ENCODE measurements at places on chromosomes 3 and 15.
A peak's percentile ranks its signal among the peaks of the same experiment; 100 is the strongest.

GRCh38 chr3:17969244-17969643 is 226.8 kb upstream of the TBC1D5 start:
- no peak for DNase-seq

GRCh38 chr3:16137977-16138376 is 36.5 kb upstream of the GALNT15 start:
- no peak for DNase-seq

GRCh38 chr3:179265875-179266274 is 15.0 kb upstream of the KCNMB3 start:
- DNase-seq: no peak

DNA sequence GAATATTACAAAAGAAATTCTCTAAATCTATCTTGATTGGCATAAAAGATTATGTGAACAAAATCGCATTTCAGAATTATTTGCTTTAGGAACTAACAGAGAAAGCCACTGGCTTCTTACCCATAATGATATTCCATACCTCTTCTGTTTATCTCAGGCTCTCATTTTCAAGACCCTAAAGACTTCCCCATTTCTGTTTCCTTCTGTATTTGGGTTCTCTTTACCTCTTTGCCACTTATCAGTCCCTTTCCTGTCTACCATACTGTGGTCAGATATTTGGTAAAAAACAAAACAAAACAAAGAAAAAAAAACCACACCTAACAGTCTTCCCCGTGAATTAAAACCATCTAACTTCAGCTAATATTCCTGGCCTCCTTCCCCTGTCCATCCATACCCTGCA is 108.5 kb downstream of the LRRC28 start:
- DNase-seq: no peak

- no peak for DNase-seq
Measured at GRCh38 chr15:55703873-55704301, 39.1 kb downstream of the PRTG start.

GRCh38 chr3:49751501-49751900 is 27.8 kb upstream of the GMPPB start:
- DNase-seq: no peak

- DNase-seq: peak; percentile 51
Measured at GRCh38 chr15:71743861-71744382, 66.4 kb upstream of the NR2E3 start.

GRCh38 chr3:23845326-23846216 is 39.8 kb downstream of the UBE2E1 start:
- no peak for DNase-seq

DNA sequence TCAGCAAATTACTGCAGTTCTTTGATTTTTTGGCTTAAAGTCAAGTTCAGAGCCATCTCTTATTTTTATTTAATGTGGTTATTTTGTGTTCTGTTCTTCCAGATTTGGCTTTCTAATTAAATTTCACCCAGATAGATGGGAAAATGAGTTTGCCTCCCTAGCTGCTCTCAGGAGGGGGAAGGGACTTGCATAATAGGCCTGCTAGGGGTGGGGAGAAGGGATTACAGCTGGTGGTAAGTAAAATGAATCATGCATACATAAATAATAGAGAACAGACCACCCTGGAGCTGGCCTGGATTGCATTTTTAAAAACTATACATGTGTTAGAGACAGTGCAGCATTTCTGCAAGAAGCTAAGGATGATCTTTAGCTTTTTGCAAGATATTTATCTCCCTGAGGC is 3.9 kb upstream of the PXYLP1 start:
- DNase-seq: no peak

DNA sequence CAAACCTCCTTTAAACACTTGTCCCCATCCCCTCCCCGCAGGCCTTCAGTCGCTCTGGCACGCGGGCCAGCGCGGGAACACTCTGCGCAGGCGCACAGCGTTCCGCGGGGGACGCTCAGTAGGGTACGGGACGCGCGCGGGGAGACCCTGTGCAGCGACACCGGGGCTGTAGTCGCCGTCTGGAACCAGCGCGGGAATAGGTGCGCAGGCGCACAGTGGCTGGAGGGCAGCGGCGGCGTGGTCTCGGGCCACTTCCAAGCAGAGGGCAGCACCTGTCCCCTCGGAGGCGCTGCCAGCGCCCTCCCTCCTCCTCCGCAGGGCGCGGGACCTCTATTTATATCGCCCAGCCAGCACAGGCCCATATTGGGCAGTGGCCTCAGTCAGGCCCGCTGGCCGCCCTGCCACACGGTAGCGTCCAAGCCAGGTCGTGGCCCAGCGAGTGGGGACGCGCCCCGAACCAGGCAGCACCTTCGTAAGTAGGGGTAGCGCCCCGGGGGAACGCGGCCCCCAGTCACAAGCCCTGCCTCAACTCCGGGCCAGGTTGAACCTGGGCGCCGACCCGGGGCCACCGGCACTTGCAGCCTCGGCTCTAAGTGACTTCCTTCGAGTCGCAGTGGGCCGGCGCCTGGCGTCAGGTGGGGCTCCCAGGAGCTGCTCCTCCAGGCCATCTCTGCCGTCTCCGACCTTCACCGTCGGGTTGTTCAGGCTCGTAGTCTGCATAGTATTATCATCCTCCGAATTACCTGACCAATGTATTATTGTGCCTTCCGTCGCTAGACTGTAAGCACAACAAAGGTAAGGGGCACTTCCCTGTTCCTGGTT is at the start of gene KBTBD12:
KBTBD12 (plus strand) TSS at position 118 of the 822 bp plus-strand sequence. CDS start 7,830 bp downstream, outside the sequence.
- DNase-seq: peak; percentile 21

DNA sequence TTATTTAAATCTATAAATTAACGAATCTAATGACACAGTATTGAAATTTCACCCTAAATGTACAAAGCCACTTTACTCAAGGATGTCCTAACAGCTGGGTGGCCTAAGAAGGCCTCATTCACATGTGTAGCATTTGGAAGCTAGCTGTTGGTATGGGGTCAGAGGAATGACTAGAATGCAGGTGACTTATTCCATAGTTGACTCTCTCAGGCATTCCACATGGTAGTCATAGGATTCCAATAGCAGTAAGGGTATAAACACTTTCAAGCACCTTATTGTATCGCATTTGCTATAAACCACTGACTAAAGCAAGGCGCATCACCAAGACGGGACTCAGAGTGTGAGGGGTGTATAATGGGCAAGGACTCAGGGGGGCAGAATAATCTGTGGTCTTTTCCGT is 294.8 kb upstream of the EPHA3 start:
- no peak for DNase-seq

DNA sequence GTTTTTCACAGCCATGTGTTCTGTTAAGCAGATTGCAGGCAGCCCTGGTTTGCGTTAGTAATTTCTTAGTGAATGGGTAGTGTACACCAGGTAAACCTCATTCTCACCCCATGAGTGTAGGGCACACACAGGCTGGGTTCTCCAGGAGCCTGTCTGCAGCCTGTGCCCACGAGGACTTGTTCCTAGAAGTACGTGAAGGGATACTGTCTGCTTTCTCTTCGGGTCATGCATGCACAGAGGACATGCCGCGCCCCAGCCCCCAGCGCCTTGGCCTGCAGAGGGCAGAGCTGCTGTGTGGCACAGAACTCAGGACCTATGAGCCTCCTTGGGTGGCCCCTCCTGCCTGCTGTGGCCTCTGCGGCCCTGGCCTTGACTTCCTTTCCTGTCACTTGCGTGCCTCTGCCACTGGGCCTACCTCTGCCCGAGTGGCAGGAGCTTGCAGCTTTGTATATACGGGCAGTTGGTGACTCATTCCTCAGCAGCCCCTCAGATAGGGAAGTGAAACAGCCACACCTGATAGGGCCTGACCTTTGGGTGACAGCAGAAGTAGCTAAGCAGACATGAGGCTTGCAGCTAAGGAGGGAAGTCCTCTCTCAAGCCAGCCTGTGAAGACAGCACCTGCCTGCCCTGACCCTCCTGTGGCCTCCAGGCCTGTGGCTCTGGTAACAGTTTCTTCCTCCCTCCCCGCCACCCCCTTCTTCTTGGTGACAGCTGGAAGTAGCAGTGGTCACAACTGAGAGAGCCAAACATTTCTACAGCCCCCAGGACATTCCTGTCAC is 19.5 kb downstream of the PPCDC start:
- DNase-seq: peak; percentile 81

DNA sequence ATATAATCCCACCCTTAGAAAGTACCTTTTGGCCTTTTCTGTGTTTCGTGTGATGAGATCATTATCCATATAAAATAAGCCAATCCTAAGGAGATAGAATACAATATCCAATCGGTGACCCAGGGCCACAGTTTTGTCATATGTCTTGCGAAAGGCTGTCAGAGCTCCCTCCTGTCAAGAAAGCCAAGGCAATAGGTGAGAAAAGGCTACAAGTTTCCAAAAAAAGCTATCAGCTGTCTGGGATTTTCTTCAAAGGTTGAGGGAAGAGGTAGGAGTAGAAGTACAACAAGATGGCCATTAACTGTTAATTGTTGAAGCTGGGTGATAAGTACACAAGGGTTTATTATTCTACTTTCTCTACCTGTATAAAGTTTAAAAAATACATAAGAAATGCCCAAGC is 4.0 kb downstream of the PSMD6 start:
- DNase-seq: no peak

DNA sequence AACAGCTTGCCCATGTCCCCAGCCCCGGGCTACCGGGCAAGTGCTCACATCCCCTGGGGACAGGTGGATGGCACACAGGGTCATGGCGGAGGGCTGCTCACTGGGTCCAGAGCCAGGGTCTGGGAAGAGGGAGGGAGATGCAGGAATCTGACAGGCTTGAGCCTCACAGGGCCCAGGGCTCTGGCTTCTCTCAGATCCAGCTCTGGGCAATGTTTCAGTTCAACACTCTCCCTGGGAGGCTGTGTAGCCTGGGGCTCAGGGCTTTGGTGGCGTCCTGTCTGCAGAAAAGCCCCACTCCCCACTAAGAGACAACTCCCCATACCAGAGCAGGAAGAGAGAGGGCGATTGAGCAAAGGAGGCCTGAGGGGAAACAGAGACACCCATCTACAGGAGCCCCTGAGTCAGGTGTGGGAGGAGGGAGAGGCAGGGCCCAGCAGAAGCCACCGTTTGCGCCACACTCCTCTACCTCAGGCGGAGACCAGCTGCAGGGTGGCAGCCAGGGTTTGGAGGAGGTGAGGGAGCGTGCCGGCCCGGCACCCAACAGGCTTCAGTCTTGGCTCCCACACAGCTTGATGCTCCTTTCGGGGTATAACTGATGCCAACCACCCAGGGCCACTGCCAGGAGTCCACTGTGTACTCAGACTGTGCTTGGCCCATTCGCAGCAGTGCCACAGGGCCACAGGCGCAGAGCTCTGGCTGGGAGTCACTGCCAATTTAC is 16.8 kb upstream of the SRP14 start:
- no peak for DNase-seq

DNA sequence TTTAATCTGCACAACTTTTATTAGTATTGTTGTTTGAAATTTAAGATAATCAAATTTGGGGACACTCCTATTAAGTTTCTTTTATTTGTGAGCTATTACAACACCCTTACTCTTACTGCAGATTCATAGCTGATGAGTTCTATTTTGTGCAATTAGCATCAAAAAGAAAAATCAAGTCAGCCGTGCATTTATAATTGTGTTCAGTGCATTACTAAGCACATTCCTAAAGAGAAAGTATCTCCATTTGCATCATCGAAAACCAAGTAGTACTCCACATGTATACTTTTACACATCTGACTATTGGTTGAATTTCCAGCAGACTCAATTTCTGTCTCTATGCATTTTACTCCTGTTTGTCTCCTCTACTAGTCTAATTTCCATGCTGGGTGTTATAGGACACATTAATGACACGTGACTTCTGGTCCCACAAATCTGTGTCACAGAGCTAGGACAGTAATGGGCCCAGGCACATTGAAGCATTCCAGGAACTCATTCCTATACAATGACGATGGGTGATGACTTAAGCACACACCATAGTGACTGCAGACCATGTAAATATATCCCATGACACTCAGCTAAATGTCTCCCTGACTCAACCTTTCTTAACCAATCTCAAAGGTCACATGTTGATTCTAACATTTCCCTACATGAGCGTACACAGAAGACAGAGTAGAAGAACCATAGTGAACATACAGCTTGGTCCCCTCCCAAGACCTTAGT is 477.5 kb downstream of the LPP start:
- no peak for DNase-seq

- DNase-seq: no peak
Measured at GRCh38 chr3:108755686-108756085, 1.5 kb downstream of the RETNLB start.
